ENCODE measurements at places on chromosomes 1 and 21.

- no peak for DNase-seq
Observed at GRCh38 chr1:199741586-199741985, 285.9 kb upstream of the NR5A2 start.

DNA sequence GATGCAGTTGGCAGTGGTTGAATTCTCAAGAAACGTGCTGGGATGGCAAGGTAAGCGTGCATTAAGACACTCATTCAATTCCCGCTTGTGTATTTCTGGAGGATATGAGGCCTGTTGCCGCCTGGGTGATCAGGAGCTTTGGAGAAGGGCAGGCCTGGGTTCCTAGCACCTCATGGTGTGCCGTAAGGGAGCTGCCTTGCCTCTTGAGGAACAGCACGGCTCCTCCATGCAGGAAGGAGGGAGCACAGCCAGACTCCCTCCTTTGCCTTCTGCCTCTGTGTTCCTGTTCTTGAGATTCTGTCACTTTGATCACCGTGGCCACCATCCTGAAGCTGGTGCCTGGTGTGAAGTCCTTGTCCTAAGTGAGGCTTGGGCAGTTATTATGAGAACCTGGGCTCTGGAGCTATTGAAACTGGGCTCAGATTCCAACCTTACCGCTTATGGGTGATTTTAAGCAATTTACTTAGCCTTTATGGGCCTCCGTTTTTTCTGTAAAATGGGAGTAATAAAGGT, 18.3 kb downstream of the SLFNL1 start:
- no peak for DNase-seq

GRCh38 chr1:90344963-90345730, 350.2 kb downstream of the ZNF326 start:
- DNase-seq, result no peak

GRCh38 chr21:26127918-26128317, 42.7 kb downstream of the APP start:
- DNase-seq, result peak; percentile 36

DNA sequence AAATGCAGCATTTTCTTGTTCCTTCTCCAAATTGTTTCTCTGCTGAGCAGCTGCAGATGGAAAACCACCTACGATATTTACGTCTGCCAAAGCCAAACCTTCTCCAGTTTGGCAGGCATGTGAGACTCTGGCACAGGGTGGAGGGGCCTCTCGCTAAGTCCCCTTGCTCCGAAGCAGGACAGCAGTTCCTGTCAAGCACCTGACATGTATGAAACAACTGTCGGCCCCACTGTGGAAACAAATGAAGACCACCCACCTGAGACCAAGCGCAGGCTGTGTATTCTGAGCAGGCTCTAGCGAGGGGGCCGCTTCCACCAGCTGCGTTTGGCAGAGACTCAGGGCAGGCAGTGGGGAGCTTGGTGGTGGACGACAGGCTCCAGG, 74.7 kb downstream of the RIPK4 start:
- DNase-seq, result no peak
